ENCODE measurements at places on chromosomes 11 and 22.

- DNase-seq = no peak
Observed at GRCh38 chr11:12900496-12900895, 108.6 kb upstream of the RASSF10 start.

DNA sequence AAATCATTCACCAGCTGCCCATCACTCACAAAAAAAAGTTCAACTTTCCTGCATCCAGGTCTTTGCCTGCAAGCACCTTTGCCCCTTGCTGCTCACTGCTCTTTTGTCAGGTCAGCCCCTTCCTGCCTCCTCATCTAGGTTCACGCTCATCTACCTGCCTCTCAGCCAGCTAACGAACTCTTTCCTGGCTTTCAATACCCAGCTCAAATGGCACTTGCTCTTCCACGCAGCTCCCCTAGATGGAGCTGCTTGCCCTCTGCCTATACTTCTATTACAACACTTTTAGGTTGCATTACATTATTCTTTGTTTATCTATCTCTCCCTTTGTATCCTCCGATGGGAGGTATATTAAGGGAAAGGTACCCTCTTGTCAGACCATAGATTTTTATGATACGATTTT lies 78.9 kb upstream of the TBCEL start:
- DNase-seq = no peak

GRCh38 chr11:63165706-63166310 lies 21.8 kb upstream of the SLC22A24 start:
- no peak for DNase-seq

- DNase-seq = no peak
Observed at GRCh38 chr11:79363861-79364378, 76.9 kb downstream of the TENM4 start.

DNA sequence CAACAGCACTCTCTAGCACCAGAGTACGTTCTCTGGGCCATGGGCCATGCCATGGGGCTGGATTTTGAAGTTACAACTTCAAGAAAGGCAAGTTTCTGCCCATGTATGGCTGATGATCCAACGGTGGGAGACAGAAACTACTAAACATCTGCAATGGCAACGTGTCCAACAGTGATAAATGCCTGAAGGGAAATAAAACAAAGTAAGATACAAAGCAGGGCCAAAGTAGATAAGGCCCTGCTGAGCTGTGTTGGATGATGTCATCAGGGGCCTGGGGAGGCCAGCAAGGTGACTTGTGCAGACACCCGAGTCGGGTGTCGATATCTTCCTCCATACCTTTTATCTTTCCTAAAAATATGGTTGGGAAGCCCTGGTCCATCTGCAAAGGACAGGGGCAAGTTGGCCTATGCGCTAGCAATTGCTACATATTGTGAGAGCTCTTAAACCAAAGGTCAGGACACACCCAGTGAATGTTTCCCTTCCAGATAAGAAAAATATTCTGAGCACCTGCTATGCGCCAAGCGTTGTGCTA lies 487.2 kb downstream of the MN1 start:
- DNase-seq = no peak

- no peak for DNase-seq
Observed at GRCh38 chr22:39946126-39946502, 14.1 kb upstream of the TMA7B start.

GRCh38 chr11:128497061-128497775 lies 90.1 kb downstream of the ETS1 start:
- DNase-seq = no peak

DNA sequence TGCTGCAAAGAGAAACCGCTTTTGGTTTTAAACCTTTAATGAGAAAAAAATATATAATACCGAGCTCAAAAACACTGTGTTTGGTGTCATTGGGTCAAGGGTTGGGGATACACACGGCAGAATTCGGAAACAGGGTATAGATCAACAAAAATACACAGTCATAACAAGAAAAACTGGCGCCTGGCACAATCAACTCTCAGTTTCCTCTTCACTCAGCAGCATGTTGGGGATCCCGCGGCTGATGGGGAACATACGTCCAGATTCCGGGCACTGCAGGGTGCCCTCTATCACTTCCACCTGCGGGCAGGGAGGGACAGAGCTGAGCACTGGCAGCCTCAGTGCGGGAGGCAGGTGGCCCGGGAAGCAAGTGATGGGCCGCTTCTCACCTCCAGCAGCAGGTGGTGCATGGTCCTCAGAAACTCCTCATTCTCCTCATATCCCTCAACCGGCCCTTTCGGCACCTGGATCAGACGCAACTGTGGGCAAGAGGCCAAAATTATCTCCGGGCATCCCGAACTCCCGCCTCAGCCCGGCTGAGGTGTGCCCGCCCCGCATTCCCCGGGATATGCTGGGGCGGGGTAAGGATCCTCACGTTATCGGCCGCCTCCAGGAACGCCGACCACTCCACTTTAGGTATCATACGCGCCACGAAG lies 561 bp downstream of the TRMT112 start:
- no peak for DNase-seq

DNA sequence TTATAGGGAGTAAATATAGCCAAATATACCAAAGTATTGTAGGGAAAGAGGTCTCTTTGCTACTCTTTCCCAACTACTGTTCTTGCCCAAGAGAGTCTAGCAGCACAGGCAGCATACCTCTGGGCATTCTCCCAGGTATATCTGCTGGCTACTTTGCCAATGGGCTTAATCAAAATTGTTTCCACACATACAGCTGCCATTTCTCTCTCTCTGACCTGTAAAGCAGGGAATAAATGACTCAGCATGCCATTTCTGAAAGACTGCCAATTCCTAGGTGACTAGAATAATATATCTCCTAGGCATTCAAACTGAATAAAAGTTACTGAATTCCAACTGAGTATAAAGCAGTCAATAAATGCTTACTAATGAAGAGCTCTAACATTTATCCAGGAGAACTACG lies 44.6 kb downstream of the RDX start:
- no peak for DNase-seq

GRCh38 chr11:66958232-66958955 lies at the start of gene PC:
Gene PC (minus strand): TSS chr11:66958383. CDS start chr11:66872159, 86,224 bp downstream.
- DNase-seq = peak; percentile 98

DNA sequence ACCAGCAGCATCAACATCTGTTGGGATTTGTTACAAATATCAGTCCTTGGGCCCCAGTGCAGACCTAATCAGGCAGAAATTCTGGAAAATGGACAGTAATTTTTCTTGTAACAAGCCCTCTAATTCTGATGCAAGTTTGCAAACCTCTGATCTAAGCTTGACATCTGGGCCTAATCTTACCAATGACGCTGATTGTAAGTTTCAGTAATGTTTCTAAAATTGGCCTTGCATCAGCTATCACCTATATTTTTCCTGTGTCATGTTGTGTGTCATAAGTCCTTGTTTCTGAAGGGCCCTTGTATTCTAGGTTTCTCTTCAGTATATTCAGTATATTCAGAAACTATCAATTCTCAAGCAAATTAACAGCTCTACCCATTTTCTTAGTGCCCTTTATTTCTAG lies 36.4 kb downstream of the ZNF215 start:
- DNase-seq = no peak

DNA sequence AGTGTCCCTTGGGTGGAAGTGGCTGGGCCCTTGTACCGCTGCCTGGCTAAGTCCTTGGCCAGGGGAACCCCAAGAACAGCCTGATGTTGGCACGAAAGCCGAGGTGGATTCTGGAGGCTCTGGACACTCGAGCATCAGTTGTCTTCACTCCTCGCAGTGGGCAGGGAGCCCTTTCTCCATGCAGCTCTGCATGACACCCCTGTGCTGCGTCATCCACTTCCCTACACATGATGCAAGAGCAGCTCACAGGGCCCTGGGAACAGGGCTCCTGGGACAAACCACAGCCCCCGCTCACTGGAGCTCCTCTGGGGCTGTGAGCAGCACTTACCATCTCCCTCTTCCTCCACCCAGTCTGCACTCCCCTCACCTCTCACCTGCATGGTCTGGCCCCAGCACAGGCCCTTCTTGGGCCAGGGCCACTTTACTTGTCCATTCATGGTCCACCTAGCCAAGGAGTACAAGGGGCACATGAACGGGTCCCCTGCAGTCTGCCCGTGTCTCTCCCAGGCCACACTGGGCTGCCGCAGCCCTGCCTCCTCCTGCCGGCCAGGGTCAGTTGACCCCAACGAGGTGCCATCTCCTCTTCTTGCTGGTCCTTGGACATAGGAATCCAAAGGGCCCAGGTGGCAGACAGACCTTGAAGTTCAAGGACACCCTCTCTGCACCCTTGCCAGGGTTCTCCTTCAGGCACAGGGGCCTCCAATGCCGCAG lies 66.5 kb downstream of the IGF2 start:
- no peak for DNase-seq

DNA sequence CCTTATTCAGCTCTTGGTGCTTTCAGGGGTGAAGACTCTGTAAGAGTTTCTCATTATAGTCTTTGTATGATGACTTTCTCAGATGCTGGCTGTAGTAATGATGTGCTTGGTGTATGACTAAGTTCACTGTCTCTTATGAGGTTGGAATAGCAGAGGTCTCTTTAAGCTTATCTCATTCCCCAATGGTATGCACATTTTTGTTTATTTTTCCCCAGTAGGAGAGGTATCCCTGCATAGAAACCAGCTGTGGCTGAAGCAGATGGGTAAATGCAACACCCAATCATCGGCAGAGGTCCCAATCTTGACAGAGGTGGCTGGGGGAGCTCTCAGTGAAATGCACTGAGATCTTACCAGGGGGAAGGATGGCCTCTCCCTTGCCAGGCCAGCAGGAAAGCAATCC lies 34.6 kb downstream of the BBOX1 start:
- DNase-seq = no peak

- no peak for DNase-seq
Observed at GRCh38 chr22:34306361-34306760, 386.1 kb upstream of the LARGE1 start.

- DNase-seq = no peak
Observed at GRCh38 chr11:34564807-34565241, 51.2 kb upstream of the ELF5 start.

GRCh38 chr22:22369964-22370270 lies 125.3 kb downstream of the VPREB1 start:
- DNase-seq = no peak

GRCh38 chr11:65424205-65425104 lies 1.9 kb downstream of the NEAT1 start:
- DNase-seq = no peak

DNA sequence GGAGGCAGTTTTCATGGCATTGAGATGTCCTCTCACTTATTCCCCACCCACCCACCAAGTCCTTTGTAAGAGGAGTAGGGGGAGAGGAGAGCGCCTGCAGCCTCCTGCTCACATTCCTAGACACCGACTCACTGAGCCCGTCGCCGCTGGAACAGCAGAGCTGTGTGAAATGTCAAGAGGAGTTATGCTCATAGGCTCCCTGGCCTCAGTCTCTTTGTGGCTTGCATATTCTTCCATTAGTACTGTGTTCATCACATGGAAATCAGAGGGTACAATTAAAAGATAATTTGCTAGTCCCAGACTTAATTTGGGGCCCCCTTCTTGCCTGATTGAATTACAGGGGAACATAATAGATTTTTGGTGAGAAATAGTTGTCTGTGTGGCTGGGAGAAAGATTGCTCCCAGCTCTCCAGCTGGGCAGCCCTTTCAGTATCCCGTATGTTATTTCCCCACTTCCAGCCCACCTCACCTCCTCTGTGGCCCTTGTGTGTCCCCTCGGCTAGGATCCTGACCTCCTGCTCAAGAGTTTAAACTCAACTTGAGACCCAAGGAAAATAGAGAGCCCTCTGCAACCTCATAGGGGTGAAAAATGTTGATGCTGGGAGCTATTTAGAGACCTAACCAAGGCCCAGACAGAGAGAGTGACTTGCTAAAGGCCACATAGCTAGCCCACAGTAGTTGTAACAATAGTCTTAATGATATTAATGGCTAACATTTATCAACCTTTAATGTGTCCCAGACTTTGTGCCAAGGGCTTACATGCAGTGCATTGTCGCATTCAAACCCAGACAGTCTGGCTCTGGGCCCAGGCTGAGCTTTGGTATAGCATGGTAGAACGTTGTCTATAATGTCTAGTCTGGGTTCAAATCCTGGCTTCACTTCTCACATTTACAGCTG lies 32.2 kb downstream of the LIMK2 start:
- no peak for DNase-seq

DNA sequence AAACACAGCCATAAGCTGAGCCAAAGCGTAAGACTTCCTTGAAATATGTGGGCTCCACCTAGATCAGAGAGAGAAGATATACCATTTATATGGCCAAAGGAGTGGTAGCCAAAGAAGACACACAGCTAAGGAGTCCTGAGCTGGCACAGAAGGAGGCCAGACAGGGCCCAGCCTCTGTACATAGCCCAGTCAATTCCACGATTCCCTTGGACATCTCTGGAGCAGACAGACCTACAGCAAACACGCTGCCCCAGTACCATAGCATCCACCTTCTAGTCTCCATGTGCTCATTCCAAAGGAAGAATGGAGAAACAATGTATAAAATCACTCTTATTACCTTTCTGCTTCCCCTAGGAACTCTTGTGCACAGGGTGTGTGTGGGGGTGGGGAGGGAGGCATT lies 102.1 kb upstream of the LDLRAD3 start:
- DNase-seq = no peak

DNA sequence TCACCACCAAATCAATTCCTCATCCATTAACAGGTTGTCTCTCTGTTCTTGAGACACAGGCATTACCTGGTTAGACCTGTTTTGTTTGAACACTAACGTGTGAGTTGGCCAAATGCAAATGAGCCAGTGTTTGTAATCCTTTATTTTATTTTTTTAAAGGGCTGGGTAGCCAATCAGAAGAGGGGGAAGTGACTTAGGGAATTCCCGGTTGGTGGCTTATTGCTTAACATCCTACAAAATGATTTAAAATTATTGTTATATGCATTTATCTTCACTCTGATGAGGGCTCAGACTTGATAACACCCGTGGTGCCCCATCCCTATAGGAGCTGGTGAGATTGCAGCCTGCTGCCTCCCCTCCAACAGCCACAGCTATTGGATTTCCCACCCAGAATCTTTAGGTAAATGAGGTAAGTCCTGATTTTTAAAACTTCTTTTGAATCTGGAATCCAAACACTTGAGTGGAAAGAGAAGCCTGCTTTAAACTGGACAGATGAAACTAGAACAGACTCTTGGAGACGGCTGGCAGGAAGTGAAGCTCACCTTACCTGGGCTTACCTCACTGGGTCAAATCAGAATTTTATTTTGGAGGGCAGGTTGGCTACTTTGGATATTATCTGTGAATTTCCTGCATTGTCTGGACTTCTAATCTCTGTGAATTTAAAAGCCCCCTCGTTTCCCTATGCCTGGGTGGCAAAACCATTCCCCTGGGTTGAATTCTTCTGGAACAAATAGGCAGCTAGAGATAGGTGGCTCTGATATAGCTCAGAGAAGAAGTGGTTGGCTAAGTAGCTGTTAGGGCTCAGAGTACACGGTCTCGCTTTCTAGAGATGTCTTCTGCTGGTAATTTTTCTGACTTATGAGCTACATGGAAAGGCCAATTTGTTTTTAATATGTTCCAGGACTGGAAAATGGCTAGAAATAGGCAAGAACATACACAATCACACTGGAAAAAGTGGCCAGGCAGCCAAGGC lies at the start of gene EHF:
Gene EHF, plus strand, starts transcription at position 274 of the 973 bp plus-strand sequence. CDS start 21,538 bp downstream, outside the sequence.
- DNase-seq = no peak

GRCh38 chr11:84398017-84398626 lies 1112.0 kb upstream of the CCDC90B start:
- no peak for DNase-seq

All from D721Med (cell line).